ENCODE measurements at places on chromosomes 16 and 17.

GRCh38 chr17:29707212-29707571, 84.5 kb upstream of the CORO6 start:
- no peak for DNase-seq

- DNase-seq: peak; percentile 96
Observed at GRCh38 chr16:77807-78443, at the start of gene MPG. Gene MPG, plus strand, starts transcription at chr16:78225. Its CDS starts 85 bp downstream, at chr16:78310.

DNA sequence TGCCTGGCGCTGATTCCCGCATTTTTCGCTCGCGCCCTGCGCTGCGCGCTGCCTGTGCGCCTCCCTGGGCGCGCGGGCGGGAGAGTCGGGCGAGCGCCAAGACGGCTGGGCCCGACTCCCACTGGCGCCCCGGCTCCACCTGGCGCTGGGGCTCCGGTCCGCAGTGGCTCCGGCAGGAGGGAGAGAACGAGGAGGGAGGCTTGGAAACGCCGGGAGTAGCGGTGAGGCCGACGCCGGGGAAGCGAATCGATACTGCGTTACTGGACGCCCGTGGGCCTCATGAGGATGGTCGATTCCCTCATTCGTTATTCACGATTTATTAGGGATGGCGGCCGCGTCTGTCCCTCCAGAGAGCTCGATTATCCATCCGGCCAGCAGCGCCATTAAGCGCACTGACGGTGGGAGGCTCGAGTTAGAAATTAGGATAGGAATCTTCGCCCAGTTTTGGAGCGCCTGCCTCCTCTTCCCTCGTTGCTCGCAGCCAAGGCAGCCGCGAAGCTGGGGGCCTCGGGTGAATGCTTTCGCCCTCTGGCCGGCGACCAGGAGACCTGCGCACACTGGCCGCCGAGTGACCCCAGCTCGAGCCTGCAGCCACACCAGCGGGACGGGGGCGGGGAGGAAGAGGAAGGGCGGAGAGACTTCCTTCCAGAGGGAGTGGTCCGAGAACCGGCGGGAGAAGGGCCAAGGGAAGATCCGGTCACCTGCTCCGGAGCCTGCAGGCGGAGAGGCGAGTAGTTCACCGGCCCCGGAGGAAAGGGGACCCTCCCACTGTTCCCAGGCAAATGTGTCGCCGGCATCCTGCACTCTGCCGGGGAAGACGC, 1.3 kb upstream of the PCGF2 start:
- peak; percentile 65 for DNase-seq

- DNase-seq: peak; percentile 84
Observed at GRCh38 chr16:56657555-56658326, at the start of gene MT1F. Gene MT1F, plus strand, starts transcription at chr16:56657959. Its CDS starts 100 bp downstream, at chr16:56658059.

DNA sequence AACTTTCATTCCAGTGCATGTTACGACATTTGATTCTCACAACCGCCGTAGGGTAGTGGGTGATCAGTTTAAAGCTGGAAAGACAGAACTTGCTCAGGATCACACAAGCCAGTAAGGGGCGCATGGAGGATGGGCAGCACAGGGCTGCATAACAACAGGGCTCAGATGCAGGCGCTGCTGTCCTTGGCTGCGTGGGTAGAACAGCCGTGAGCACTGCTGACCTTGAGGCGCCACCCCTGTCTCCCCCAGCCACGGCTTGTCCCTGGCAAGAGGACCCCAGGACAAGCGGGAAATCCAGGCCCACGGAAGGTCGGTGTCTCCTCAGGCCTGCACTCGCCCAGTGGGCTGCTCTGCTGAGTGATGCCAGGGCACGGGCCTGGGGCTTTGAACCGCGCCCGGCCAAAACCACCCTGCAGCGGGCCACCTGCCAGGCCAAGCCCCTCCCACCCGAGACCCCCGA, 84.7 kb downstream of the LMF1 start:
- no peak for DNase-seq

- no peak for DNase-seq
Observed at GRCh38 chr17:692116-692515, 22.5 kb downstream of the VPS53 start.

All from HuH-7 (cell line).